NCI-H1417 (cell line): ENCODE measurements at places on chromosomes 13 and 19.

GRCh38 chr19:48196933-48197665, 26.6 kb downstream of the ZSWIM9 start:
- DNase-seq: no peak

- DNase-seq: no peak
Measured at GRCh38 chr13:88926890-88927502, 1255.8 kb downstream of the SLITRK5 start.

- no peak for DNase-seq
Measured at GRCh38 chr19:7176792-7177191, 107.3 kb downstream of the ZNF557 start.

DNA sequence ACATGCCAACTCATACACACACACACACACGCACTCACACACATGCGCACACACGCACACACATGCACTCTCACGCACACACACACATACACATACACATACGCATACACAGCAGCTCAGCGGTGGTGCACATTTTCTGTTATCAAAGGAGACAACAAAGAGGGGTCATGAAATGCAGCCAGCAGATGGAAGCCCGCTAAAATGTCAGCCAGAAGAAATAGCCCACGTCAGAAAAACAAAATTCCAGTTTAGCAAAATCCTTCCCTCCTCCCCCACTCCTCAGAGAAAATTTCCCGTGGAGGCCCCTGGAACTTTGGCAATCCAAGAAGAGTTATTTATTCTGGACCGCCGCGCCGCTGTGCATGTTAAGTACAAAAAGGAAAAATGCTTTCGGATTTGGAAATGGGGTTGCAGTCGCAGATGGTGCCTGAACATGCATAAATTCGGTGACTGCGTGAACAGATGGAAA, 114.6 kb upstream of the VSTM2B start:
- no peak for DNase-seq

DNA sequence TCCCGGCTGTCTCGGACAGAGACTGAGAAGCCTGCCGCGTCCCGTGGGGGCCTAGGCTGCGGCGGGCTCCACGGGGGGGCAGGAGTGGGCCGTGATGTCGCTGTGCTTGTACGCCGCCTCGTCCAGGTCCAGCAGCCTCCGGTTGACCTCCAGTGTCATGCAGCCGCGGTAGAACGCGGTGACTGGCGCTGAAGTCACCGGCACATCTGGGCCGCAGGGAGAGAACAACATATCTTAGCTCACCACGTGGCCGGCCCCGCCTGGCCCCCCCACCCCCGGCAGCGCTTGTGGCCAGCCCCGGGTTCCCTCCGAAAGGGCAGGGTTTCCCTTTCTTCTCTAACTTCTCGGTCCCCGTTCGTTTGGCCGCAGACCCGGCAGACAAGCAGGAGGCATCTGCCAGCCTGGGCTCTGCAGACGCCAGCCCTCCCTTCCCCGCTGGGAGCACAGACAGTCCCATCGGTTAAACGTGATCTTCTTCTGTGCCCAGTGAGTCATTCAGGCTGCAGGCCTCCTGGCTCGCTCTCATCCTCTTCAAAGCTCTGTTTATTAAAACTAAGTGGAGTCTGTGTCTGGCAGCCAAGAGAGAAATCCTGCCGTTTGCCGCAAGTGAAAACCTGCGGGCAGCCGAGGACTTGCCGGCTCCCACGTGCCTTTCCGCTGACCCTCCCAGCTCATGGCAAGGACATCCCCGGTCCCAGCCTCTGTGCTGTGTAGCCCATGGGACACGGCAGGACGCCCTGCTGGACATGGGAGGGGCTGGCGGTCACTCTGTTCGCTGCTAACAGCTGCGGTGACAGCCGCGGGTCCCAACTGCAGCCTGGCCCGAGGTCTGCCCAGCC, 42.8 kb downstream of the GAS6 start:
- peak; percentile 91 for DNase-seq

- peak; percentile 86 for DNase-seq
Measured at GRCh38 chr13:24053519-24054251, 106.8 kb upstream of the SPATA13 start.

DNA sequence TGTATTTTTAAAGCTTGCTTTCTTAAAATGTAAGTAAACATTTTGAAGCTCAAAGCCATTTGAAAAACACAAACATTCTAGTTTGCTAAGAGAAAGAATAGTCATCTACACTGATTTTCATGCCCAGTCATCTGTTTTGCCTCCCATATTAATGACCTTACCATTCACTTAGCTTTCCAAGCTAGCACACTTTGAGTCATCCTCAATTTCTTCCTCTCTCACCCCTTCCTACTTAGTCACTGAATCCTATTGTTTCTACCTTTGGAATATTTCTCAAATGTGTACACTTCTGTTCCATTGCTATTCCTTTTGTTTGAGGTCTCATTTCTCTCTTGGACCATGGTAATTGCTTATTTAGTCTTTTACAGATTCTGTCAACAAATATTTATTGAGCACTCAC, 7.3 kb upstream of the HS6ST3 start:
- DNase-seq: no peak

DNA sequence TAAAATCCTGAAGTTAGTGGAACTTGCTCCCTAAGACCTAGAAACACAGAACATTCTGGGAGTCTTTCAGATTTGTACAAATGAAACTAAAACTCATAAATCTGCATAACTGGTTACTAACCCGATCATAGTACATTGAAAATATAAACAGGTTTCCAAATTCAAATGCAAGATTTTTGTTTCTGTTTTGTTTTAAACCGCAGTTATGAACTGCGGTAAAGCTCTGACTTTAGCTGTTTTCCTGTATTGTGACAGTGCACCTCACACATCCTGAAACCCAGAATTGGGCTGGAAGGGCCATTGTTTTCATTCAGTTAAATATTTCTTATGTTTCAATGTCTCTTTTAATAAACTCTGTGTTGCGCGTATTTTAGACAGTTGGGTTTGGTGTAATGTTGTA, 204.7 kb downstream of the SHISA2 start:
- no peak for DNase-seq

DNA sequence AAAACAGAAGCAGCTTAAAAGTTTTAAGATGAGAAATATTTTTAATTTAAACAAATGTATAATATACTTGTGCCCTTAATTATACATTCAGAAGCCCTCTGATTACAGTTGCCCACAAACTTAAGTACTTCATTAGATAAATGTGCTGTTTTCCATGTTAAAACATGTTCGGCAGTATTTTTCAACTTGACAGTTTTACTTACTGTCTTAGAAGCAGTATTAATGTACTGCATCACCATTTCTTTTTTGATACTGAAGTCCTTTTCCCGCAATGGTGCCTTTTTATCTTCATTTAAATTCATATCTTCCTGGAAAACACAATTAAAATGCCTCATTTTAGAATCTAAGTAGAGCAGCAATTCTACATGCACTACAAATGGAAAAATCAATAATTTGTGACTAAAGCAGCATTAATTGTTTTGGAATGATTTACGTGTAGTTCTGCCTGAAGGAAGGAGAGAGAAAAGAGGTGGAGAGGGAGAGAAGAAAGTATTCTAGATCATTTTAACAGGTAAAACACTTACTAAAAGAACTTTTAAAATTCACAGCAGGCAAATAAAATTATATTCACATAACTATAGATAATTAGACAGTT, 70.2 kb downstream of the DIAPH3 start:
- no peak for DNase-seq

DNA sequence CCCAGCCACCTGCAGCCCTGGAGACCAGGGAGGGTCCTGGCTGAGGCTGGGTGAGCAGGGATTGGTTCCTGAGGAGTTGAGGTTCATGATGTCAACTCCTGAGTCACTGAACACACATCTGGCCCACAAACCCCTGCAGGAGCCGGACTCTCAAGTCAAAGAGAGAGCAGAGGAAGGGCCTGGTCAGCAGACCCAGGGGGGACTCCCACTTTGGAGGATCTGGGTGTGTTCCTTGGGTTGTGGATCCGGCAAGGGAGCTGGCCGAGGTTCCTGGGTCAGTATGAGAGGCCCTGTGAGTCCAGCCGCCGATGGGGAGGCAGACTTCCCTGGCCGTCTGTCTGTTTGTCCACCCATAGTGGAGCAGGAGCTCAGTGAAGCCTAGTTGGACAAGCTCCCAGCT, 4.0 kb downstream of the SLC7A10 start:
- no peak for DNase-seq

- peak; percentile 64 for DNase-seq
Measured at GRCh38 chr19:2546128-2547032, 70.5 kb downstream of the GADD45B start.

GRCh38 chr19:1985588-1986356, 29.7 kb downstream of the BTBD2 start:
- no peak for DNase-seq

DNA sequence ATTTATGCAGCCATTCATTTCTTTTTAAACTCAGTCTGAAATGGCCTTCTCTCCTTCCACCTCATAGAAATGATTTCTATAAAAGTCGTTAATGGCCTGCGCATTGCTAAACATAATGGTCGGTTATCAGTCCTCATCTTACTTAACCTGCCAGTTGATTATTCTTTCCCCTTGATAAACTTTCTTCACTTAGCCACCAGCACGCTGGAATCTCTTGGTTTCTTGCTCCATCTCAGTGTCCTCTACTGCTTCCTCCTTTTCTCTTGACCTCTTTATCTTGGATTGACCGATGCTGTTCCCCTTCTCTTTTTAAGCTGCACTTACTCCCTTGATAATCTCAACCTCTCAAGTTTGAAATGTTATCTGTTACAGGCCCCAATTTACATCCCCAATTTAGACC, 12.2 kb upstream of the CLC start:
- no peak for DNase-seq

DNA sequence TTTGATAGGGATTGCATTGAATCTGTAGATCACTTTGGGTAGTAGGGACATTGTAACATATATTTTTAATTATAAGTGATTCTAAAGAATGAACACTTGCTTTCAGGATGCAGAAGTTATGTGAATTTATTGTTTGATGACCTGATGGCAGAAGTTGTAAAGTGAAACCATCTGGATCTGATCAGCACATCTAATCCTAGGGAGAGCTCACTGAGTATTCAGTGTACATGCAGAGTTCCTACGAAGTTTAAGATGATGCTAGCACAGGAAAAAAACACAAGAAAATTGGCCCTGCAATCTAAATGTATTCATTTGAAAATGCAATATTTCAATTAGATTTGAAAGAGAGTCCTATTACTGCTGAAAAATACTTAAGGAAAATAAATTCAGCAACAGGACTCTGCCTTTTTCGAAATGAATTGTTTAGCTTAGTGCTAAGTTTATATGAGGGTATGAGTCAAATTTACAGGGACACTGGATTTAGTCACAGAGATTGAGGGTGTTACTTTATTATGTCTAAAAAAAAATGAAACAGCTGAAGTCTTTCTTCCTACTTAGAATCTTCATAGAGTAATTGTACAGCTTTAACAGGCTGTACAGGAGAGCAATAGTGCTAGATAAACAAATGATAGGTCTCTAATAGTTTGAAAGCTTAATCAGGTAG, 385.7 kb downstream of the DCT start:
- DNase-seq: no peak

DNA sequence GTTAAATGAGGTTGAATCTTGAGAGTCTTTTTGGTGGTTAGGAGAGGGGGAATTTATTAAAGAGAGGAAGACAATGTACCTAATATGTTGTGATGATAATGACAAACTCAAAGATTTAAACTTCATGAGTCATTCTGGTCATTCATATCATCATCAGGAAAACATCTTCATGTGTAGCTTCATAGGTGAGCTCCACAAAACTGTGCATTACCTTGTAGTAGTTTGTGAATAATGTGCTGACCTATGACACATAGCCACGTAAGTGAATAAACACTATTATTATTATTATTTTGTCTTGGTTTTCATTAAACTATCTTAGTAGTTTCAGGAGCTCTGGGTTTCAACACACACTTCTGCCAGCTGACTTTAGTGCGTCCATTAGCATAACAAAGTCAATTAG, 997 bp upstream of the GPC6 start:
- DNase-seq: no peak

DNA sequence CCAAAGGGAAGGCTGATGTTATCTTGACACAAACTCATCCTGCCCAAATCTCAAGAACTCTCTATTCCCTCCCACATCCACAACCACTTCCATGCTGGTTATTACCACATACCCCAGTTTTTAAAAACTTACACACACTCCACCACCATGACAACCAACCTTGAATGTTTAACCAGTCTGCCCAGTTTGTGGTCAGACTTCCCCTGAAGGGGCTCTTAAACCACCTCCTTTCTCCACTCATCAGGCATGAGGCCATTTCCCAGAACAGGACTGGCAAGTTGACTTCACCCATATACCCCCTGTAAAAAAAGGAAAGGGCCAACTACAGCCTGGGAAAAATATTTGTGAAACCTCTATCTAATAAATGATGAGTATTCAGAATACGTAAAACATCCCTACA, 12.4 kb upstream of the ZSCAN4 start:
- no peak for DNase-seq

GRCh38 chr13:37868691-37869505, 674 bp downstream of the TRPC4 start:
- DNase-seq: peak; percentile 31

DNA sequence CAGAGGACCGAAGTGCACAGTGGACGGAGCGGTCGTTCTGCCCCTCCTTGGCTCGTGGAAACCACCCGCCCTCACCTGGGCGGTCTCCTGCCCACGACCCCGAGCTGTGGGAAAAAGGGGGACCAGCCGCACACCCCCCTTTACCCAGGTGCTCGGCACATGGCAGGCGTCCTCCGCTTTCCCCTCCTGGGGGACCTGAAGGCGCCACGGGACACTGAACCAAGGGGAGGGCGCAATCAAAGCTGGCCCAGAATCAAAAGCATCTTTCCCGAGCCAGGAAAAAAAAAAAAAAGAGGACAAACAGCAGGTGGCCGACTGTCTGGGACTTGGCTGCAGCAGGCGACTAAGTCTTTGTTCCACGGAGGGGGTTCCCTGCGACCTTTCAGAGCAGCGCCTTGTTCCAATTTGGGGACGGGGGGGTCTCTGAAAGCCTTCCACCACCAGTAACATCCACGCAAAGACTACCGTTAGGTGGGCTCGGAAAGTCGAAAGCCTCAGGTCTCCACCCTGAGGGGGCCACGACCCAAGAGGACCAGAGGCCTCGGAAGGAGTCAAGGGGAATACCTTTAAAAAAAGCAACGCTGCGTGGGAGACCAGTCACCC, 1.1 kb downstream of the MBD3 start:
- DNase-seq: peak; percentile 76

DNA sequence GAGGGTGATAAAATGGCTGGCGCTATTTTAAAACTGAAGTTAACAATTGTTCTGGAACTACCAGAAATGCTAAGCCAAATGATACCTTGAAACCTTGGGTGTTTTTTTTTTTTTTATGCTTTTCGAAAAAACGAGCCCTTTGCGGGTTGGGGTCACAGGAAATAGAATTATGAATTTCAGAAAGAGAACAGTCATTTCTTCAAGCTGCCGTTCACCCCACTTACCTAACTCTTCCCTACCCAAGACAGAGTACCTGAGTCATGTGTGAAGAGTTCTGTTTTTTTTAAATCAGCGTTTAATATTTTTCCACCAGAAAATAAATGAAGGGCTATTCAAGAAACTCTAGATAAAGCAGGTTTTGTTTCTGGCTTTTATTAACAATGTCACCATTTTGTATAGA, 35.3 kb downstream of the KLF2 start:
- no peak for DNase-seq

GRCh38 chr19:33819506-33819879, 22.8 kb downstream of the KCTD15 start:
- no peak for DNase-seq
